Upper lobe of left lung (tissue), 6 donors: ENCODE measurements at places on chromosomes 2 and 18. TPM values are rescaled to one million over a fixed set of nuclear protein-coding genes. Genes with fewer than 3 reads are reported as not detected.
A peak's percentile ranks its signal among the peaks of the same experiment; 100 is the strongest.

SERPINB4 gene
- total RNA-seq, result not detected

- no peaks in the 10 kb centered on the region for H3K36me3 ChIP-seq
- no peak for DNase-seq
- H3K27ac ChIP-seq, result no peak overlapping the region
Observed at GRCh38 chr2:178152033-178152432, 39.8 kb downstream of the RBM45 start.

OSBPL6 gene
- total RNA-seq, result 35.4 TPM

GRCh38 chr2:10009811-10010781 lies 33.3 kb upstream of the KLF11 start:
- H3K4me3 ChIP-seq, result no peak overlapping the region
- no peaks in the 10 kb centered on the region for H3K27me3 ChIP-seq
- H3K4me1 ChIP-seq, result peaks cover 15% of the 10 kb centered on the region
- H3K27ac ChIP-seq, result peak overlapping the region; percentile 61

GRCh38 chr2:124088616-124089015 lies 63.5 kb downstream of the CNTNAP5 start:
- H3K27me3 ChIP-seq, result no peaks in the 10 kb centered on the region
- DNase-seq, result no peak
- no peak overlapping the region for H3K4me3 ChIP-seq
- H3K27ac ChIP-seq, result no peak overlapping the region
- H3K36me3 ChIP-seq, result no peaks in the 10 kb centered on the region
- H3K4me1 ChIP-seq, result no peaks in the 10 kb centered on the region

DNA sequence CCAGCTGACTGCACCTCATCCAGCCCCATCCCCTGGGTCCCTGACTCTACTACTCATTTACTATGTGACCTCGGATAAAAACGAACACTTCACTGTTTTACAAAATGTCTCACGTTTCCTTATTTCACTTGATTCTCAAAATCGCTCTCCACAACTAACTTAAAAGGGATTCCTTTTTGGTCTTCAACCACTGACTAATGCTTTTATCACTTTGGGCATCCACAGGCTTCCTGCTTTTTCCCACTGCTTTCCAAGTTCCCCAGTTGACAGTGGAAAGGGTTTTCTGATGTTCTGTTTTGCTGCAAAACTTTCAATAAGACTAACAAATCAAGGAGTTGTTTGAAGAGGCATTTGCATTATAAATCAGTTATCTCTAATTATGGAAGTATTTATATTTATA lies 24.1 kb downstream of the EIF2AK3 start:
- no peak overlapping the region for H3K4me3 ChIP-seq
- no peaks in the 10 kb centered on the region for H3K36me3 ChIP-seq
- no peaks in the 10 kb centered on the region for H3K27me3 ChIP-seq
- no peak overlapping the region for H3K27ac ChIP-seq
- peaks cover 9% of the 10 kb centered on the region for H3K4me1 ChIP-seq
- no peak for DNase-seq

FTCDNL1 gene
- 2.9 TPM for total RNA-seq

BCL2 gene
- 18.2 TPM for total RNA-seq

NPPC gene
- not detected for total RNA-seq

GRCh38 chr2:10980071-10980470 lies 68.3 kb downstream of the KCNF1 start:
- no peaks in the 10 kb centered on the region for H3K36me3 ChIP-seq
- H3K4me3 ChIP-seq, result no peak overlapping the region
- DNase-seq, result peak; percentile 17
- H3K27ac ChIP-seq, result no peak overlapping the region

- no peak overlapping the region for H3K27ac ChIP-seq
- no peaks in the 10 kb centered on the region for H3K36me3 ChIP-seq
- H3K27me3 ChIP-seq, result no peaks in the 10 kb centered on the region
- no peak for DNase-seq
- no peaks in the 10 kb centered on the region for H3K4me1 ChIP-seq
- H3K4me3 ChIP-seq, result no peak overlapping the region
Observed at GRCh38 chr2:50431958-50432650, 599.8 kb downstream of the NRXN1 start.

GRCh38 chr2:84288293-84288692 lies 170.8 kb downstream of the SUCLG1 start:
- no peaks in the 10 kb centered on the region for H3K36me3 ChIP-seq
- no peaks in the 10 kb centered on the region for H3K4me1 ChIP-seq
- no peak overlapping the region for H3K27ac ChIP-seq
- H3K27me3 ChIP-seq, result no peaks in the 10 kb centered on the region

GRCh38 chr18:79941473-79942119 lies 9.9 kb downstream of the SLC66A2 start:
- DNase-seq, result peak; percentile 19
- peaks cover 10% of the 10 kb centered on the region for H3K36me3 ChIP-seq
- H3K27ac ChIP-seq, result no peak overlapping the region
- no peak overlapping the region for H3K4me3 ChIP-seq
- no peaks in the 10 kb centered on the region for H3K27me3 ChIP-seq
- peaks cover 20% of the 10 kb centered on the region for H3K4me1 ChIP-seq

GRCh38 chr2:223835701-223836532 lies 1.5 kb downstream of the AP1S3 start:
- H3K27me3 ChIP-seq, result no peaks in the 10 kb centered on the region
- no peak for DNase-seq
- peaks cover 11% of the 10 kb centered on the region for H3K4me1 ChIP-seq
- H3K36me3 ChIP-seq, result no peaks in the 10 kb centered on the region

DNA sequence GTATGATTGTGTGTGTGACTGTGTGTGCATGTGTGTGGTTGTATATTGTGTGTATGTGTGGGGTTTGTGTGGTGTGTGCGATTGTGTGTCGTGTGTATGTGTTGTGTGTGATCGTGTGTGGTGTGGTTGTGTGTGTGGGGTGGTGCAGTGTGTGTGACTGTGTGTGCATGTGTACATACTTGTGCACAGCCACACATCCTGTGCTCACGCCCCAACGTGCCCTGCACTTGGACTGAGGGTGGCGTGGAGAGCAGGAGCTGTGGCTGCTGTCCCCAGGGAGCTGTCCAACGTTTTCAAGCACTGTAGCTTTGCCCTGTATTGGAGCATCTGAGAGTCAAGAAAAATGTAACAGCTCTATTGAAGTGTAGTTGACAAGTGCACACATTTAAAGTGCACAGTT lies 243.2 kb upstream of the HDAC4 start:
- no peak overlapping the region for H3K27ac ChIP-seq
- no peaks in the 10 kb centered on the region for H3K36me3 ChIP-seq
- no peaks in the 10 kb centered on the region for H3K27me3 ChIP-seq
- no peak for DNase-seq
- H3K4me1 ChIP-seq, result no peaks in the 10 kb centered on the region
- H3K4me3 ChIP-seq, result no peak overlapping the region

DNA sequence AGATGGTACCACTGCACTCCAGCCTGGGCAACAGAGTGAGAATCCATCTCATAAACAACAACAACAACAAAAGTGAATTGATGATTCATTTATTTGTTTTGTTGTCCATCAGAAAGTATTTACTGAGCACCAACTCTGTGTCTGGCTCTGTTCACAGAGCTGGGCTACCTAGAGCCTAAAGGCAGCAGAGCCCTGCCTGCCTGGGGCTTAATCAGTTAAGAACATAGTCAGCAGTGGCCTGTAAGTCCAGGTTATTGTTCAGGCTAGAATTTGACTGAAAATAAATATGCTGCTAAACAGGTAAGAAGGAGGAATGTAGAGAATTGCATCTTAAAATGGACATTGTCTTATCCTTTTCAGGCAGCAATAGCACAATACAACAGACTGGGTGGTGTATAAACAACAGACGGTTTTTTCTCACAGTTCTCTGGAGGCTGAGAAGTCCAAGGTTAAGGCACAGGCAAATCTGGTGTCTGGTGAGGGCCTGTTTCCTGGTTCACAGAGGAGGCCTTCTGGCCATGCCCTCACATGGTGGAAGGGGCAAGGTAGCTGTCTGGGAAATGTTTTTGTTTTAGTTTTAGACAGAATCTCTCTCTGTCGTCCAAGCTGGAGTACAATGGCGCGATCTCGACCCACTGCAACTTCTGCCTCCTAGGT lies 22.2 kb upstream of the ARL4C start:
- no peaks in the 10 kb centered on the region for H3K27me3 ChIP-seq
- no peak overlapping the region for H3K27ac ChIP-seq
- no peak overlapping the region for H3K4me3 ChIP-seq
- no peaks in the 10 kb centered on the region for H3K36me3 ChIP-seq

- DNase-seq, result peak; percentile 61
- H3K27me3 ChIP-seq, result no peaks in the 10 kb centered on the region
- H3K27ac ChIP-seq, result no peak overlapping the region
- no peak overlapping the region for H3K4me3 ChIP-seq
- no peaks in the 10 kb centered on the region for H3K4me1 ChIP-seq
Observed at GRCh38 chr18:13868501-13869271, 44.7 kb downstream of the MC5R start.

DNA sequence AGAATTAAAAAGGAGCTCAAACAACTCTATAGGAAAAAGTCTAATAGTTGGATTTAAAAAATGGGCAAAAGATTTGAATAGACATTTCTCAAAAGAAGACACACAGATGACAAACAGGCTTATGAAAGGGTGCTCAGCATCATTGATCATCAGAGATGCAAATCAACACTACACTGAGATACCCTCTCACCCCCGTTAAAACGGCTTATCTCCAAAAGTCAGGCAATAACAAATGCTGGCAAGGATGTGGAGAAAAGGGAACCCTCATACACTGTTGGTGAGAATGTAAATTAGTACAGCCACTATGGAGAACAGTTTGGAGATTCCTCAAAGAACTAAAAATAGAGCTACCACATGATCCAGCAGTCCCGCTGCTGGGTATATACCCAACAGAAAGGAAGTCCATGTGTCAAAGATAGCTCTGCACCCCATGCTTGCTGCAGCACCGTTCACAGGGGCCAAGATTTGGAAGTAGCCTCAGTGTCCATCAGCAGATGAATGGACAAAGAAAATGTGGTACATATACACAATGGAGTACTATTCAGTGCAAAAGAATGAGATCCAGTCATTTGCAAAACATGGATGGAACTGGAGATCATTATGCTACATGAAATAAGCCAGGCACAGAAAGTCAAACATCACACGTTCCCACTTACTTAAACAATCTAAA lies 46.7 kb upstream of the B3GNT7 start:
- no peaks in the 10 kb centered on the region for H3K27me3 ChIP-seq
- DNase-seq, result no peak
- no peak overlapping the region for H3K4me3 ChIP-seq
- H3K27ac ChIP-seq, result no peak overlapping the region
- H3K4me1 ChIP-seq, result peaks cover 14% of the 10 kb centered on the region

DNER gene
- total RNA-seq, result 1.1 TPM

GRCh38 chr2:138223319-138223718 lies 259.0 kb downstream of the HNMT start:
- H3K27me3 ChIP-seq, result no peaks in the 10 kb centered on the region
- H3K27ac ChIP-seq, result no peak overlapping the region
- H3K4me3 ChIP-seq, result no peak overlapping the region
- H3K4me1 ChIP-seq, result no peaks in the 10 kb centered on the region
- H3K36me3 ChIP-seq, result no peaks in the 10 kb centered on the region

GRCh38 chr2:39080152-39080551 lies 40.7 kb downstream of the SOS1 start:
- H3K27ac ChIP-seq, result no peak overlapping the region
- H3K4me3 ChIP-seq, result no peak overlapping the region
- H3K36me3 ChIP-seq, result no peaks in the 10 kb centered on the region
- no peak for DNase-seq

REG1B gene
- not detected for total RNA-seq

DNA sequence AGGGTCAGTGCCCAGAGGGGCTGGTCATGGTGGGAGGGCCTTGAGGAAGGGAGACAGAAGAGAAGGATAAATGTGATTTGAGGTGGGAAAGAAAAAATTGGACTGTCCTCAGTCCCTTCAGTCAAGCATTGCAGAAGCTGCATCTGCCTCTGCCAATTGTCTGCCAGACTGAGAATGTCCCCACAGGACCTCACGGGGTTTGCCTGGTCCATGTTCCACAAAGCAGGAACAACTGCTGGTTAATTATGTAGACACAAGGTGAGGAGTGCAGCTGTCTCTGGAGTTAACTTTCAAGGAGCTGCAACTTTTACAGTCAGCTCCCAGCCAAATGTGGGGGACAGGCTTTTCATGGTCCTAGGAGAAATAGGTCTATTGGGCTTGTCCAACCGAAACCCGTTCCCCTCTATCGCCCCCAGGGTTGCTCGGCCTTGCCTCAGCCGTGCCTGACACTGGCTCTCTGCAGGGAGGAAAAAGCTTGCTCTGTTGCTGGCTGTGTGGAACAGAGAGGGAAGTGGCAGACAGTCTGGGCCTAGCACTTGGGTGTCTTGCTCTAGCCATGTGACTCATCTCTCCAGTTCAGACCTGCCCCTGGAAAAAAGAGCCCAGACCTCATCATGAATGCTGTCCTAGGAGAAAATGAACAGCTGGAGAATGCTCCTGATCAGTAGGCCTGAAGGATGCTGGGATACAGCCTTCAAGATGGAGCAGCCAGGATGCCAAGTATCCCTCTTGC lies 31.1 kb upstream of the PAX8 start:
- no peak for DNase-seq
- no peak overlapping the region for H3K27ac ChIP-seq
- H3K27me3 ChIP-seq, result no peaks in the 10 kb centered on the region
- H3K4me1 ChIP-seq, result no peaks in the 10 kb centered on the region
- H3K4me3 ChIP-seq, result no peak overlapping the region

DNA sequence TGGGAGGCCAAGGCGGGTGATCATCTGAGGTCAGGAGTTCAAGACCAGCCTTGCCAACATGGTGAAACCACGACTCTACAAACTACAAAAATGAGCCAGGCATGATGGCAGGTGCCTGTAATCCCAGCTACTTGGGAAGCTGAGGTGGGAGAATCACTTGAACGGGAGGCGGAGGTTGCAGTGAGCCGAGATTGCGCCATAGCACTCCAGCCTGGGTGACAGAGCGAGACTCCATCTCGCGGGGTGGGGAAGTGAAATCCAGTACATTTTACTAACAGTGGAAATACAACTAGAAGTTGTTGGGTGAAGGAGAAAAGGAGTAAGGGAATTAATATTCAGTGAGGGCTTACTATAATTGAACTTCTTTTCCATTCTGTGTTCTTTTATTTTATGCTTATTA lies 13.2 kb upstream of the ENOSF1 start:
- DNase-seq, result no peak
- H3K36me3 ChIP-seq, result peaks cover 27% of the 10 kb centered on the region
- no peaks in the 10 kb centered on the region for H3K4me1 ChIP-seq
- H3K27me3 ChIP-seq, result no peaks in the 10 kb centered on the region

KYNU gene
- 14.5 TPM for total RNA-seq

DNA sequence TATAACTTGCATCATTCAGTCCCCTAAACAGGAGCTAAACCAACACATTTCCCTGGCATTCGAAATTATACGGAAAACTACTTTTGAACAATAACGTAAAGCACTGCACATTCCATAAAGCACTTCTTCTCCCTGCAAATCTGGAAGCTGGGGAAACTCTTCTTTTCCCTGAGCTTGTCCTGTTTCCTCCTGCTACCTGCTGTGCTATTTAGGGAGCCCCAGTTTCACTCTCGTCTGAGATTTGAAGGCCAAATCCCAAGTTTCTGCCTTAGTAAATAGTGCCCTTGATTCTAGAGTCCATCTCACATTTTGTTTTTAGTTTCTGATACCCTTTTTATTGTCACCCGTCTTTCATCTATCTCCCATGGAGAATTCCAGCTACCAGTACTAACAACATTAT lies 67.7 kb upstream of the OSR1 start:
- no peaks in the 10 kb centered on the region for H3K4me1 ChIP-seq
- no peak for DNase-seq
- no peak overlapping the region for H3K4me3 ChIP-seq
- no peak overlapping the region for H3K27ac ChIP-seq
- H3K27me3 ChIP-seq, result no peaks in the 10 kb centered on the region

- H3K36me3 ChIP-seq, result no peaks in the 10 kb centered on the region
- DNase-seq, result no peak
- H3K27ac ChIP-seq, result no peak overlapping the region
- H3K4me1 ChIP-seq, result no peaks in the 10 kb centered on the region
- H3K27me3 ChIP-seq, result no peaks in the 10 kb centered on the region
Observed at GRCh38 chr2:213306316-213306942, 22.2 kb downstream of the SPAG16 start.
